ENCODE measurements at places on chromosomes 12 and 14.

DNA sequence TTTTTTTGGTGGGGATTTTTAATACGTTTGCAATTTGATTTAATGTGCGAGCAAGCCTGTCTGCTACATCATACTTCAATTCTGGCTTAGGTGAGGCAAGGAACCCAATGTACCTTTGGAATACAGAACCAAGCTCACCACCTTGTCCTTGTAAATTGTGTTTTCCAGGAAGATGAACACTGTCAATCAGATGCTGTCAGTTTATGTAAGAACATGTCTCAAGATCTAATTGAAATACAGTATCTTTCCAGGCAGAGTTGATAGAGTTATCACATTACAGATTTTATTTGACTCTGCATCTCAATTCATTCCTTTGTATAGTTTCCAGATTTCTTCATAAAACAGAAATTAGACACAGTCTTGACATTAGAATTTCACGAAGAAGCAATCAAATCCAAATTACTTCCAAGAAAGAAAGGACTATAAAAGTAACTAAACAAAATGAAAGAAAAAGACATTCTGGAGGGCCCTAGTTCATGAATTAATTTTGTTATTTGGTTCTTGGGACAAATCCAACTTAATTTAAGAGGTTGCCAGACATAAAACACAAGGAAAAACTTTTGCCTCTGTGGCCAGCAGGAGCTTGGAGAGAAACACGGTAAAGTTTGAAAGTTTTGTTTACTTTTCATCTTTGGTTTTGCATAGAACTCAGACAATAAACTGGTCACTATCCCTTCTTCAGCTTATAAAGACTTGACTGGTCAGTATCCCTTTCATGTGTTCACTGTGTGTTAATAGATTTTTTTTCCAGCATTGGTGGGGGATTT, 16.4 kb upstream of the MED13L start:
- DNase-seq: no peak

- peak; percentile 12 for DNase-seq
Observed at GRCh38 chr14:94129758-94130414, 482 bp upstream of the IFI27L2 start.

GRCh38 chr12:113930249-113930648, 35.9 kb downstream of the RBM19 start:
- no peak for DNase-seq

DNA sequence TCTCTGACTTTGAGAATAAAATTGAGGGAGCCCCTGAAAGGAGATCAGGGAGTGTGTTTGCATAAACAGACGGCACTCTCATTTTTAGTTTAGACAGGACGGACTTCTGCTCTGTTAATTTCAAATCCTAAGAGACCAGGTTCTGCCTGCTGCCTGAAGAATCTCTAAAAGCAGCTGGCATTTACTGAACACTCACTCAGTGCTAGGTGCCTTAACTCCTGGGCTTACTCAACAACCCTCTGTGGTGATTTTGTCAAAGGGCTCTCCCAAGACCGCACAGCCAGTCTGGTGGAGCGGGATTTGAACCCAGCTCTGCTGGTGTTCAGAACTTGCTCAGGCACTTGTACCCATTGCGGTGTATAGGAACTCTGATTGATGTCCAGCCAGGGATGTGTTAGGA, 2.2 kb downstream of the ORAI1 start:
- DNase-seq: no peak

- no peak for DNase-seq
Observed at GRCh38 chr14:89619596-89619995, 202.6 kb upstream of the FOXN3 start.

Data from stimulated activated CD4-positive, alpha-beta T cell treated with anti-CD3 and anti-CD28 coated beads, Interleukin-4, amount 100 ng/mL, for 48 hours (primary cell).